ENCODE measurements at places on chromosomes 2 and 18. TPM values are rescaled to one million over a fixed set of nuclear protein-coding genes. Genes with fewer than 3 reads are reported as not detected.

METTL21A gene
- 11.6 TPM for total RNA-seq

ZCCHC2 gene
- 8.7 TPM for total RNA-seq

FAM110C gene
- 9.2 TPM for total RNA-seq

NBAS gene
- 78.2 TPM for total RNA-seq

GDF7 gene
- 0.13 TPM for total RNA-seq

RAD51AP2 gene
- total RNA-seq, result 0.13 TPM

SLC16A14 gene
- total RNA-seq, result 2.4 TPM

GAREM2 gene
- under 0.01 TPM for total RNA-seq

LMAN2L gene
- total RNA-seq, result 18.9 TPM

C1QL2 gene
- total RNA-seq, result not detected

SULT1C3 gene
- not detected for total RNA-seq

FLACC1 gene
- 0.26 TPM for total RNA-seq

PLCD4 gene
- total RNA-seq, result 1.2 TPM
